ENCODE measurements at places on chromosomes 1 and 21.

GRCh38 chr1:232172563-232172962 is 457.4 kb downstream of the SIPA1L2 start:
- no peak for DNase-seq

DNA sequence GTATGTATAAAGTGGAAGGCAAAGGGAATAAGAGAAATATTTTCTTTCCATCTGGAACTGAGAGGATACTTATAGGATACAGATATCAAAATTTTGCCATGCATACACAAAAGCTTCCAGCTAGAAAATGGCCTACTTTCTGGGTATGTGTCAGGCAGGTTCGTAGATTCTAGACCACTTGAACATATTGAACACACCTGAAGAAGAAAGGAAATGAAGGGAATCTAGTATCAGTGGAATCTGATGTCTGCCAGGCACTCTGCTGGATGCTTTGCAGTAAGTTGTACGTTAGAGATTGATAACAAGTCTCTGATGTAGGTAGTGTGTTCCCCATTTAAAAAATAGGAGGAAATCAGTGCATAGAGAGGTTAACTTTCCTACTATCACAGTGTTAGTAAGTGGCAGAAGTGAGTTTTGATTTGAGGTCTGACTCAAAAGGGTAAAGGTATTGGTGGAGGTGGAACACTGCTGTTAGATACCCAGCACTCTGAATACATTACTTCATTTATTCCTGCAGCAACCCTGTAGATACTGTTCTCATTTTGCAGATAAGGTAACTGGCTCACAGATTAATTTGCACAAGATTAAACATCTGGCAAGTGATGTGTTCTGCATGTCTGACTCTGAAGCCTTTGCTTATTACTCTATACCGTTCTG is 3.0 kb downstream of the CAMSAP2 start:
- no peak for DNase-seq

DNA sequence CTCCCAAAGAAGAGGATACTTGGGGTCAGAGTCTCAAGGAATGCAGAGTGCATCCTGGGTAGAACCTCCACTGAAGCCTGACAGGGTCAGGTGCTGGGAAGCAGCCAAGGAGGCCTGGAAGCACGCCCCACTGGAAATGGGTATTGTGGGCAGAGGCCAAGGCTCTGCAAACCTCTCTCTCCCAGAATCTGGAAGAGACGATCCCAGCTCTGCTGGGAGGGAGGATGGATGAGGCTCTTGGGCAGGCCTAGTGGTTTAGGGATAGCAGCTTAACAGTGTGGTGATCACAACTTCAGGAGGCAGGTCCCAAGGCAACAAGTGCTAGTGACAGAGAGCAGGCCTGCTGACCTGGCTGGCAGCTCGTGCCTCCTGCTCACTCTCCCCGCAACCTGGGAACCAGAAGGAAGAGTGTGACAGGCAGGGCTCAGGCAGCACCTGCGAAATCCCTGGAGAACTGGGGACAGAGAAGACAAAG is 641.0 kb downstream of the PLPP3 start:
- no peak for DNase-seq

DNA sequence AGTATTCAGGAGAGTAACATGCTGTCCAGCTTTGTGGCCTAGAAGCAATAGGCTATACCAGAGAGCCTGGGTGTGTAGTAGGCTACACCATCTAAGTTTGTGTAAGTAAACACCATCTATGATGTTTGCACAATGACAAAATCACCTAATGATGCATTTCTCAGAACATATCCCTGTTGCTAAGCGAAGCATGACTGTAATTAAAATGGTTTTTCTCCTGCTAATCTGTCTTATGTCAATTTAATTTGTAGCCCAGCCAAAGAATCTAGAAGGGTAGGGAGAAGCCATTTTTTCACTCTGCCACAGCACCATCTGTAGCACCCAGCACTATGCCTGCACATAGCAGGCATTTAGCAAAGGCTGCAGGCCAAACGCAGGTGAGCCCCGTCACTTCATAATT is 2.0 kb upstream of the TTC24 start:
- no peak for DNase-seq

GRCh38 chr1:203197625-203198024 is 11.1 kb upstream of the CHI3L1 start:
- no peak for DNase-seq

GRCh38 chr1:157992833-157993146 is 655 bp upstream of the KIRREL1 start:
- no peak for DNase-seq

- no peak for DNase-seq
Observed at GRCh38 chr1:70034403-70034802, 171.0 kb downstream of the LRRC40 start.

DNA sequence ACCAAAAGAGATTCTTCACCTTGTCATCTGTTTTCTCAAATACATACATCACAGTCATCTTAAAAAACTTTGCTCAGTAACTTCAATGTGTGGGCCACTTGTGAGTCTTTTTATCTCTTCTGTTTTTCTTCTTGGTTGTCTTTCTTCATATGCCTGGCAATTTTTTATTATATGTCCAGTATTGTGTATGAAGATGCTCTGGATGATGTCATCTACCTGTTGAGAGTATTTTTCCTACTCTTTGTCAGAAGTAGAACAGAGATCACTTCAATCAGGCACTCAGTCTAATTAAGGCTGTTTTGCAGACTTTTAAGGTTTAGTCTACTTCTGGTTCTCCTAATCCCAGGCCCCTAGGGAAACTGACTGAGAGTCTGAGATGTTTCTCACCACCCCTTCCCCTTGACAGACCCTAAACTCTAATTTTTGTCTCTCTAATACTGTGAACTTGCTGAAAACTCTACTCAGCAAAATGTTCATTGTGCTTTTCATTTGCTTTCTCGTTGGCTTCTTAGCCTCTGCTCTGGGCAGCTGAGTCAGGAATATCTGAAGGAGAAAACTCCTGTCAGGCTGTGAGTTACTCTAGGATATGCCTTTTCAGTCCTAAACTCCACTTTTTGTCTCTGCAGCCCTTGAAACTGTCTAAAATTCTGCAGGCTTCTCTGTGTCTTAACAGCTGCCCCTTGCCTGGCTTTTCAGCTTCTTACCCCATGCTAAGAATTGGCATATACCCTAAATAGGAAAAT is 33.0 kb upstream of the DNAJC6 start:
- no peak for DNase-seq

DNA sequence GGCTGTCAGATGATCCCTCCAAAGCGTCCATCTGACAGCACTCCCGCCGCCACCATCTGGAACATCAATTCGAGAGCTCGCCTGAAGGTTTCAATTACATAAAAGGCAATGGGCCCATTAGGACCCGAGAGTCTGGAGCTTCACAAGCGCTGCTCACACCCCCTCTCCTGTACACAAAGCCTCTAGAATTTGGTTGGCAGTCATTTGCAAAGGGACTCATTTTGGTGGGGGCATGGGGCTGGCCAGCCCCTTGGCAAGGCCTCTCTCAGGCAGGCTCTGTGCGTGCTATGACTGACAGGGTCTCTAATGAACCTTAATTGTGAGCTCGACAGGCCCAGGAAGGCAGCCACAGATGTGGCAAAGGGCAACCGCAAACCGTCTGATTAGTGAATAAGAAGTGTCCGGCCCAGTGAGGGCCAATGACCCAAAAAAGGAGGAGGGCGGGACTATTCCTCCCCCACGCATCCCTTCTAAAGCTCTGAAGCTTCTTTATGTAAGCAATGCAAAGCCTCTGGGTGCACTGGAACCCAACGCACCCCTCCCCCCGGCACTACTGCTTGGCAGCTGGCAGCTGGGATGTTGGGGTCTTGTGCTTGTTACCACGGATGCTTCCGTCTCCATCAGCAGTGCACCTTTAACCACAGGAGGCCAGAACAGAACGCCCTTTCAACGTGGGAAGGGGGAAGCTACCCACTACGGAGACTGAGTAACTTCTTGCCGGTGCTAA is 79.4 kb downstream of the CAPZB start:
- DNase-seq = no peak

- DNase-seq = no peak
Observed at GRCh38 chr1:40532062-40532389, 589 bp downstream of the ZNF684 start.

- DNase-seq = peak; percentile 39
Observed at GRCh38 chr1:213154056-213154685, 103.1 kb downstream of the RPS6KC1 start.

GRCh38 chr1:92903765-92904164 is 57.5 kb downstream of the DIPK1A start:
- no peak for DNase-seq

DNA sequence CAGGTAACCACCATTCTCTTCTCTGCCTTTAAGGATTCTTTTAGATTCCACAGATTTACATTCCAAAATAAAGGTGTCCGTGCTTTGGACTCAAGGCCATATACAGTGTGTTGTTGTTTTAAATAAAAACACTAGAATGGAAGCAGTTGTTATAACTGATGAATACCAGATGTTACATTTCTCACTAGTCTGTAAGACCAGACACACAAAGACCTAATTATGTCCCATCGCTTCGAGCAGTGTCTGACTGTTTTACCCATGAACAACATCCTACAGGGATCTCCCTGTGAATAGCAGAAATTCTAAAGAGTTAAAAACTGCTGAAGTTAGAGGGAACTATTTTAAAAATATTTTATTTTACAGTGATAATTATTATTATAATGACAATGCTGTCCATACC is 574.7 kb upstream of the ZP4 start:
- no peak for DNase-seq

DNA sequence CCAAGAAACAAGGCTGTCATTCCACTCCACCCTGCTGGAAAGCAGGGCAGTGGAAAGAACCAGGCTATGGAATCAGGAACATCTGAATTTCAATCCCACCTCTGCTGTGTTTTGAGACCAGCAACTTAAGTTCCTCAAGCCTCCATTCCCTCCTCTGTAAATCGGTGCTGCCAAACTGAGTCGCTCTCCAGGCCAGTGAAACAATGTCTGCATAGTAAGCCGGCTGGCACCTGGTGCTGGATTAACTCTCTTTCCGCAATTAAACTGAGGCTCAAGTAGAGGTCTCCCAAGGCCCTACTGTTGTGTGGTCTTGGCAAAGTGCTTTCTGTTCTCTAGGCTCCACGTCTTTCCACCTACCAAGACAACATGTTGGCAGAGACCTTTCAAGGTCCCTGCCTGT is 65.3 kb downstream of the SSBP3 start:
- DNase-seq = no peak

DNA sequence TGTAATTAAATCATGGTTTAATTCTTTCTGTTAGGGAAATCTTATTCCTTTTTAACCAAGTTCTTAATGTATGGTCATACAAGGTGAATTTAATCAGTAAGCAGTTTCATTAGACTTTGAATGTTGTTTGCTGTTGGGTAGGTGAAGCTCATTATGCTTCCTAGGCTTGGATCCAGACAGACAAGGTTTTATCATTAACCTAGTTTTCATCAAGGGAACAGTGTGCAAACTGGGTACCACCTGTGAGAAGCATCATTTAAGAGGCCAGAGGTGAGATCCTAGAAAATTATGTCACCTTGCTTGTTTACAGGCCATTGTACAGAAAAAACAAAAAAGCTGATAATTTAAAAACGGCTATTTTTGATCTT is 130.1 kb downstream of the RYR2 start:
- DNase-seq = no peak

DNA sequence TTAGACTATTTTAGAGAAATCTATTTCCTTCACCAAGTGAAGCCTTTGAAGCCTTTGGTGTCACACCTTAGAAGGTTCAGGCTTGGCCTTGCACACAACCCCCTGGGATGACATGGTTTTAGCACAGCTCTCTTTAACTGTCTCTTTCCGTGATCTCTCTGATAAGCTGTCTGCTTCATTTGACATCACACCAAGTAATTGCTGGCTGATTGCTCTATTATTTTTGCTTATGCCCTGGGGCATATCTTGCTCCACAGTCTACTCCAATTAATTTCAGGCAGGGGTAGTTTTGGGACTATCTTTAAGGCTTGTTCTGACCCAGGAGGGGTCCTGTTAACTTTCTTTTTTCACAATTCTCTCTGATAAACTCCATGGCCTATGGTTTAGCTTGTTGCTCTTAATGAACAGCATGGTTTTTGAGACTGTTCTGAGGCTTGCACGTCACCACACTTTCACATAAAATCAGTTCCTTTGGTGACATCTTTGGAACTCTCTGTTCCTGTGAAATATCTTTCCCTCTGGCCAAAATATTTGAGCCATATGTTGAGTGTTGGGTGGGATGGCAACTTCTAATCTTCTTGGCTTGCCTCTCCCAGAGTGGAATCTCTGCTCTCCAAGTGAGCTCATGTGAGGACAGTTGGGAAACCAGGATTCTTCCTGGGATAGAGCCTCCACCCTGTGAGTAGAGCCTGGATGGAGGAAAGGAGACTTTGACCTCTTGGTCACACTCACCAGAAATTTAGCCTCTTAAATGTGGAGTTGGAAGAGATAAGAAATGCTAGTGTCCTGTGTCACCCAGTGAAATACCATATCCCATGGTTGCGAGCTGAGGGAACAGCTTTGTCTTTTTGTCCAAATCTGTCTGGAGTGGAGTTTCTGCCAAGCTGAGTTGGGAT is 63.6 kb downstream of the MAP3K21 start:
- DNase-seq = no peak

DNA sequence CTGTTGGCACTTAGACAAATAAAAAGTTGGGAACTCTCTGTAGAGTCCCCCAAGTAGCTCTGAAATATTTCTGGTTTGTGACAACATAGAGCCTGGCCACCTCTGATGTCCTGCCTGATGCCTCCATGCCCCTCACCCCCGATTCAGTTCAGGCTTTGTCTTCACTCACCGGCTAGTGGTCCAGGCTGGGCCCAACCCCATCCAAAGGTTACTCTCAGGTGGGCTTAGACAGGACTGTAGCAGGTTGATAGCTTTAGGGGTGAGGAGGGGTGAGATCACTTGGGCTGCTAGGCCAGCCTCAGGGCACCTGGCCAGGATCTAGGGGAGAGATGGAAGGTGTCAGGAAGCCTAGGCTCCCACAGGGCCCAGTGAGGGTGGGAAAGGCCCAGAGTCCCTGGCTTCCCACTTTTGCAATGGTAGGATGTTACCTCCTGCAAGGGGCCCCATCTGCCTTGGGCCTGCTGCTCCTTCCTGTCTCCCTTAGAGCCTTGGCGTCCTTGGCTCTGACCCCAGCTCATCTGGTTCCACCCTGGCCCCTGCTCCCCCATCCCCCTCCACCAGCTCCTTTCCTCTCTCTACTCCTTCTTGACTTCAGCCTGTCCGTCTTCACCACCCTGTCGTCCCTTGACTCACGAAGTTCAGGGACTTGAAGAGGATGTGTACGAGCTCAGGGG is 6.7 kb downstream of the EPS8L3 start:
- no peak for DNase-seq

Data from inflammatory macrophage (primary cell).